Astrocyte of the spinal cord (primary cell): ENCODE measurements at places on chromosomes 11 and 22.

- DNase-seq, result no peak
These were observed 3.7 kb downstream of the SLC39A13 start for GRCh38 chr11:47411884-47412746.

GRCh38 chr11:128282053-128282452 lies 305.3 kb downstream of the ETS1 start:
- no peak for DNase-seq

- DNase-seq, result no peak
These were observed 231.9 kb upstream of the CADM1 start for GRCh38 chr11:115736146-115736545.

DNA sequence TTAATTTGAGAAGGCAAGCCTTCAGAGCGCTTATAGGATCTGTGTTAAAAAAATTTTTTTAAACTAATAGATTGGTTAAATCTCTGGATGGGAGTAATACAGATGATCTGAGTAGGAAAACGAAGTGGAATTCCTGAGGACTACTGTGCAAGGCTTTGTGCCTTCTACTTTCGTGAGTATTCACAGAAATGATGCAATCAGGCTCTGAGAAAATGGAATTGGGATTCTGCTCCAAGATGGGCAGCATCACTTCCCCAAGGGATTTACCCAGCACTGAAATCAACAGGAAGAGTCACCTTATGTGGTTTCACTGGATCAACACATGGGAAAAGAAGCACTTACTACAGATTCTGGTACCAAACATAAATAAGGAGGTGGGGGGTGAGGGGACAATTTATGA lies 12.5 kb downstream of the KMT5B start:
- peak; percentile 22 for DNase-seq

- DNase-seq, result no peak
These were observed 90.0 kb downstream of the BCR start for GRCh38 chr22:23270212-23270733.

GRCh38 chr11:75677275-75677674 lies 8.4 kb upstream of the MAP6 start:
- no peak for DNase-seq

- no peak for DNase-seq
These were observed 23.6 kb downstream of the ALX4 start for GRCh38 chr11:44286268-44286880.

DNA sequence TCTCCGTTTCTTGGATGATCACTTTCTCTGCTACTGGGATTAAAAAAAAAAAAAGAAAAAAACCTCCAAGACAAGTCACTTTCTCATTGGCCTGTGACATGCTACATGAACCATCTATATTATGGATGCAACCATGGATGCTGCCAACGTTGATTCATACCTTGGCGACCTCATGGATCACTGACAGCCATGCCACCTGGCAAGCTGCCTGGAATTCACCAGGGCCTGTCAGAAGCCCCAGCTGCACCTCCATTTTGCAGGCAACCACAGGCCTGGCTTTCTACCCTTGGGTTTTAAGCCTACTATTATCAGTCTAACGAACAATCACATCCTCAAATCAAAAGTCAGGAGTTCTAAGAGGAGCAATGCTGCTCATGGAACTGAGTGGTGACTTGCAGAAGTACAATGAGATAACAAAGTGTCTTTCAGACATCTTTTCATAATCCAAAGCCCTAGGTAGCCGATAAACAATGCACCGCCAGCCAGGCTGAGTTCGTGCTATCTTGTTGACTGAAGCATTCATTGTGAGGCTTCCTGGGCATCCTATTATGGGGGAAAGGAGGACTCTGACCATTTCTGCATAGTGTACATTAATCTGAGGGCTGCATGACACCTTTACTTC lies 48.0 kb upstream of the CADM1 start:
- no peak for DNase-seq

DNA sequence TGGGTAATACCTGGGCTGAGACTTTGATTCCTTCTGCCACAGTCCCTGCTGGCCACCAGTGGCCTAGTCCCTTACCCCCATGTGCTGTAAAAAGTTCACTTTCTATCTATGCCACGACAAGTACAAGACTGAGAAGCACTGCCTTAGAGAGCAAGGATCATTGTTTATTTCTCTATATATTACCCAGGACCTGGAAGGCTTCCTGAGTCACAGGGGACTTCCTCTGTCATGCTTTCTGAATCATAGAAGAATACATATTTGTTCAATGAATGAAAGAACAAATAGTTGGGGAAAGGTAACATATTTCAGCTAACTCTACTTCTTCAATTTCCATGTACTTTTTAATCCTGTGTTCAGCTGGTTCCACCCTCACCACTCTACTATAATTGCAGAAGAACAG lies 5.5 kb upstream of the SYT9 start:
- DNase-seq, result no peak

DNA sequence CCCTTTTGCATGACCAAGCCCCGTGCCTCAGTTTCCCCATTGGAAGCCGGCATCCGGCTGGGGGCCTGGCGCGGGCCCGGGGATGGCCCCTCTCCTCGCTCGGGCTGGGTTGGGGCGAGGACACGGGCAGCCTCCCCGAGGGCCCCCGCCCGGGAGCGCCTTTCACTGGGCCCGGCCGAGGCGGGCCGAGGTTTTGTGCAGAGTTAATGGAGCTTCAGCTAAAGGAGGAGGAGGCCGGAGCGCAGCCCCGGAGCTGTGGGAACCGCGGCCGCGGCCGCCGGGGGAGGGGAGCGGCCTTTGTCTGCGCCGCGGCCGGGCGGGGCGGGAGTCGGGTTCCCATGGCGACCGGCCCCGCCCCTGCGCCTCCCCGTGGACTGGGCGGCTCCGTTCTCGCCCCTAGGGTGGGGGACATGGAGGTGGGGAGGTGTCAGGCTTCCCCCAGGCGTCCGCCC lies 1.4 kb upstream of the MAPK11 start:
- DNase-seq, result peak; percentile 64

- no peak for DNase-seq
These were observed 30.3 kb upstream of the PRR5 start for GRCh38 chr22:44671742-44672141.

DNA sequence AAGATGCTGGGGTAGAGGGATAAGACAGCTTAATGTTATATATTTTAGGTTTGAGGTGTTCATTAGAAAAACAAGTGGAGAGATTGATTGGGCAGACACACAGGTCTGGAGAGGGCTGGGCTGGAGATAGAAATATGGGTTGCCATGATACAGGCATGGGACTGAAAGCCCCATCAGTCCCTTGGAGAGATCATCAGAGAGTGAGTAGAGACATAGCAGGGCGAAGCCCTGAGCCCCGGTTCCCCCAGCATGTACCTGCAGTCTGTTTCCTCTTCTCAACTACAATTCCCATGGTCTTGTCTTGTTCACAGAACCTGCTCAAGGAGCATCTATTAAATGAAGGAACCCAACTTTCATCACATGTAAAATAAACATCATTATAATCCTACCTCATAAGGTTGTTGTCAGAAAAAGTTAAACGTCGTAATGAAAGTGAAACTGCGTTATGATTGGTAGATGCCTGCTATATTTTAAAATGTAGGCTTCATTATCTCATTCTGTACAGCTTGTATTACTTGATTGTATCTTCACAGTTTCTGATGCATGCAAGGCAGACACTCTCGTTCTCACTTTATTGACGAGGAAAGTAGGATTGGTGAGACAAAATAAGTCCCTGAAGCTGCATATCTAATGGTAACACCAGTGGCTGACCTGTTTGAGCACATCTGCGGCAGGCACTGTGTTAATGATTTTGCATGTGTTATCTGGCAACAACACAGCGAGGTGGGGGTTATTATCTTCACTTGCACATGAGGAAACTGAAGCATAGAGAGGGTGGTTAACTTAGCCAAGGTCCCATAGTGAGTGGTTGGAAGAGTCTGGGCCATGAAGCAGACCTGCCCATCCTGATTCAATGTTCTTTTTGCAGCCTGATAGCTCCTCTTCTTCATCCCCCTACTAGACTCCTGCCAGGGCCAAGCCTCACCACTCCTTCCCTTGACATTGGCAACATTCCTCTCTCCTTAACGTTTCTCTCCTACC lies 63.5 kb downstream of the ENDOD1 start:
- no peak for DNase-seq

GRCh38 chr11:65776196-65776595 lies 4.6 kb downstream of the AP5B1 start:
- no peak for DNase-seq

GRCh38 chr11:125874556-125875124 lies 12.8 kb upstream of the HYLS1 start:
- peak; percentile 67 for DNase-seq

GRCh38 chr11:17458268-17458667 lies 18.4 kb downstream of the ABCC8 start:
- no peak for DNase-seq

DNA sequence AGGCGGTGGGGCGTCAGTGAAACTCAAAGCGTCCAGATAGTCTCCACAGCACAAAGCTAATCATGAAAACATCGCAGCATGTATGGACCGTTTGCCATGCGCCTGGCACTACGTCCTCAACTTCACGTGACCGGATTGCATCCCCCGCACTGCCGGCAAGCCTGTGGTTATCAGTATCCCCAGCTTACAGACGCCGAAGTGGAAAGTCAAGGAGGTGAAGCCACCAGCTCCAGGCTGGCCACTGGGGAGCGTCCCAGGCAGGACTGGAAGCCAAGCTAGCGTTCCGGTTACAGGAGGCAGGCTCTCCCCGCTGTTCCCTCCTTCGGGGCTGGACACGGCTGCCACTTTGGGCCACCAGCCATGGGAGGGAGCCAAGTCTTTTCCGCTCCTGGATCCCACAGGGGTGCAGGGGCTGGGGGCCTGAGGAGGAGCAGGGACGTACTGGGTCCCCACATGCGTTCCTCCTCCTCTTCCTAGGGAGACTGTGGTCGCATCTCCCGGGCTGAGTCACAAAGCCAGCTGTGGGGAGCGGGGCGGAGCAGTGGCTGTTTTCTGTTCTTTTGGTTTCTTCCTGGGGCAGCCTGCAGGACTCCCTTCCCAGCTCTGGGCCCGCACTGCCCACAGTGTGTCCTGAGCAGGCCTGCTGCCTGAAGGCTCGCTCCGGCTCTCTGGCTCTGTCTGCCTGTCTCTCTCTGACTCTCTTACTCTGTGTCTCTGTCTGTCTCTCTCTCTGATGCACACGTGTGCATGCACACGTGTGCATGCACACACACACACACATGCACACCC lies 4.3 kb upstream of the OSBPL5 start:
- peak; percentile 82 for DNase-seq

GRCh38 chr11:45100339-45100738 lies 46.1 kb upstream of the PRDM11 start:
- no peak for DNase-seq

GRCh38 chr11:115385226-115385625 lies 119.0 kb downstream of the CADM1 start:
- DNase-seq, result no peak

GRCh38 chr11:67371911-67372320 lies 1.5 kb downstream of the CLCF1 start:
- DNase-seq, result no peak

DNA sequence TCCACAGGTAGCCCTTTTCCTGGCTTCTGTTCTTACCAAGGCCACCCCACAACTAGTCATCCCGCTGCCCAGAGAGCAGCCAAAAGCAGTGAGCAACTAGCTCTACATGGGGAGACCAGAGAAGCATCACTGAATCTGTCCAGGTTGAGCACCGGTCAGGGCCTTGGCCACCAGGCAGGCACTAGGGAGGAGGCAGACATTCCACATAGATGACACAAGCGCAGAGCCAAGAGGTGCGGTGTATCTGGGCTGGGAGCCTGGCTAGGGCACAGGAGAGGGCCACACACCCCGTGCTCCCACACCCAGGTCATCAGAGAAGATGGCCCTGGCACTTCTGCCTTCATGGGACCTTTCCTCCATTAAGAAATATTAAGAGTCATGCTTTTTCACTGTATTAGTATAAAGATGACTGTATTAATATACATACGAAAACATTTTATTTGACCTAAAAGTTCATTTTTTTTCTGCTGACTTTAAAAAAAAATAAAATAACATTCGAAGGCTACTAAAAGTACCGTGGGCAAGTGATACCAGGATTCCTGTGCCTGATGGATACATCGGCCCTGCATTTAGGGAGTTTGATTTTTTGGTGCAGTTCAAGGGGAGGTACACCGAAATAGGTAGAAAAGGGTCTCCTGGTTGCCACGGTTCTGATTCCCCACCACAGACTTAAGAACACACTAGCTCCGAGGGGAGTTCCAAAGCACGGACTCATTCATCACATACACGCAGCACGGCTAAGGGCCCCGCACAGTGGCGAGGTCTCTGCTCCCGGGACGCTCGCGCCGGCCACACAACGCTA lies 1.2 kb downstream of the DGCR2 start:
- peak; percentile 27 for DNase-seq

DNA sequence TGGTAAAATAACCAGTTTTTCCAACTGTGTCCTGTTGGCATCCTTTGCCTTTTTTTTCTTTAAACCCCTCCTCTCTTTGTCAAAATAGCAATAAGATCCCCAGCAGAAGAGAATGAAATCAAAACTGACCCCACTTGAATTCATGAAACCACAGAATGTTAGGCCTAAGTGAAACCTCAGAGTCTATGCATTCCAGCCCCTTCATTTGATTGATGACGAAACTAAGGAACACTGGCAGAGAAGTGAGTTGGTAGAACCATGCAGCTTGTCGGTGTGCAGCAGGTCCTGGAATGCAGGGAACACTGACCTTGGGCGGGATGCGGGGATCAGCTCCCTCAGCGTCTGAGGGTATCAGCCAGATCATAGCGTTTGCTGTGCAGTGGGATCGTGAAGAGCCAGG lies 57.5 kb downstream of the GRK3 start:
- DNase-seq, result peak; percentile 18

GRCh38 chr11:122572592-122572991 lies 82.9 kb upstream of the UBASH3B start:
- no peak for DNase-seq

DNA sequence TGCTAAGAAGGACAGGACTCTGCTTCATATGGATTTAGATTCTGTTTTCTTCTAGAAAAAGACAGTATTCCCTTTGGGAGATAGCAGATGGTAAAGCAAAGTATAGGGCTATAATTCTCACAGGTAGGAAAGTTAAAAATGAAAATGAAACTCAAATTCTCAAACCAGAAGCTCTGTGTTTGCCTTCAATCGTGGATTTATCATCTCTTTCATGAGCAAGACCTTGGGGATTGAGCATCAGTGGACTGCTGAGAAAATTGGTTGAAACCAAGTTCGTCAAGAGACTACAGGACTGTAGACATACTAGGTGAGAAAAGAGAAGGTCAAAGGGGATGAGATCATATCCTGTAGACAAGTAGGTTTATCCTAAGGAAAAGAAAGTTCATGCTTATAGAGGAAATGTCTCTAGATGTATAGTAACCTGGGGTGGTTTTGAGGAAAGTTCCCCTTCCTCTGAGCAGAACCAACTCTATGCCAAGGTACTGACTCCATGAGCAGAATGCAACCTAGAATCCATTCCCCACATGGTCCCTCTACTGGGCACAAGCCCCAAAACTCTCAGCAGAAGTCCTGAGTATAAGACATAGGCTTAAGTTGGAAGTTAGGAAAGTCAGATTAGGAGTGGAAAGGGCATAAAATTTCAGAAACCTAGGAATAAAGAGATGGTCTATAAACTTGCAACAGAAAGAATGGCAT lies 46.5 kb downstream of the SLC5A12 start:
- no peak for DNase-seq

DNA sequence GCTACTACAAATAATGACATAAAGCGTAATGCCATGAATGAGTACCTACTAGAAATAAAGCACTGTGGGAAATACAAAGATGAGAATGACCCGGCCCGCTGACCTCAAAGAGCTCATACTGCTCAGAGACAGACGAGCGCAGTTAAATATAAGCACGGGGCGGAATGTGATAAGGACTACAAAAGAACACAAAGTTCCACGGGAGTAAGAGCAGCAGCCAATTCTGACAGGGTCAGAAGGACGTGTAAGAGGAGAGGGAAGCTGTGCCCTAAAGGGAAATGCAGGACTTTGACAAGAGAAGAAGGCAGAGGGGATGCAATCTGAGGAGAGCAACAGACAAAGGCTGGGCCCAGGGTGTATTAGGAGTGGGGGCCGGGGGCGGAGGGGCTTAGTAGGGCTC lies 314.6 kb downstream of the LARGE1 start:
- no peak for DNase-seq
